ENCODE measurements at places on chromosomes 1 and 21. TPM values are rescaled to one million over a fixed set of nuclear protein-coding genes. Genes with fewer than 3 reads are reported as not detected.

Gene DESI2
- total RNA-seq: 48.2 TPM

DNA sequence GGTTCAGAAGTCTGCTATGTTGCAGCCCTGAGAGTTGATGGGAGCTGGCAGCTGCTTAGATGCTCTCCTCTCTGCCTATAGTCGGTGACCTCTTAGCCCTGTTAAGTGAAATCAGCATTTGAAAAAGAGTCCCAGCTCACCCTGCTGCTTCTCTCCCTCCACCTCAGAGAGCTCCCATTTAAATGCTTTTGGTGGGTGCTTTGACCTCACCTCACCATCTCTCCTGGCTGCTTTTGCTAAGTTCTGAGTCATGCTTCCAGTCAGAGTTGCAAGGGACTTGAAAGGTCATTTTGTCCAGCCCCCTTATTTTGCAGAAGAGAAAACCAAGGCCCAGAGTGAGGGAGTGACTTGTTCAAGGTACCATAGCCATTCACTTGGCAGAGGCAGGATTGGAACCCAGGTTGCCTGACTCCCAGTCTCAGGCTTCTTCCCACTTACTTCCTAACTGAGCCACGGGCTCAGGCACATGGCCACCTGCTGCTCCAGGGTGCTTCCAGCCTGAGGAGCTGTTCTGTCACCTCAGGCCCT, 3.3 kb downstream of the MAPKAPK2 start:
- H3K36me3 ChIP-seq: no peaks in the 10 kb centered on the region
- DNase-seq: no peak
- no peak overlapping the region for H3K27ac ChIP-seq
- H3K4me1 ChIP-seq: peaks cover 54% of the 10 kb centered on the region

GRCh38 chr1:45297666-45298356, 28.9 kb upstream of the HPDL start:
- H3K36me3 ChIP-seq: no peaks in the 10 kb centered on the region
- no peak overlapping the region for H3K4me3 ChIP-seq
- H3K27ac ChIP-seq: no peak overlapping the region
- no peaks in the 10 kb centered on the region for H3K27me3 ChIP-seq

DNA sequence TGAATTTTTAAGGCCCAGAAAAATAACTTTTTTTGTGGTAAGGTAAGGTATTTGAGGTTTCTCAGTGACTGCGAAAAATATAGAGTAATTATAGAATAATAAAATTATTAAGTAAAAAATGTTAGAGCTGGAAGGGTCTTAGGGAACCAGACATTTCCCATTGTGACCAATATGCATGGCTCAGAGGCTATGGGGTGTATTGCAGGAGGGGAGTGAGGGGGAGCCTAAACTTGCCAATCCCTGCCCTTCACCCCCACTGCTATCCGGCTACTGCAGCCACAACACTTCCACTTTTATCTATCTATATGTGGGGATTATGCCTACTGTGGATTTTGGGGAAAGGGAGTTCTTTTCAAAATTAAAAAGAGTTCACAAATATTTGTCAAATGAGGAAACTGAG, 7.6 kb upstream of the GADD45A start:
- H3K36me3 ChIP-seq: no peaks in the 10 kb centered on the region
- peaks cover 12% of the 10 kb centered on the region for H3K4me1 ChIP-seq
- H3K27me3 ChIP-seq: no peaks in the 10 kb centered on the region

GRCh38 chr1:32372149-32372756, 9.9 kb downstream of the TSSK3 start:
- H3K27ac ChIP-seq: no peak overlapping the region
- H3K4me3 ChIP-seq: no peak overlapping the region
- H3K36me3 ChIP-seq: no peaks in the 10 kb centered on the region
- no peak for DNase-seq

- H3K4me1 ChIP-seq: no peaks in the 10 kb centered on the region
- no peaks in the 10 kb centered on the region for H3K27me3 ChIP-seq
- H3K27ac ChIP-seq: no peak overlapping the region
- no peak overlapping the region for H3K4me3 ChIP-seq
Measured at GRCh38 chr1:41072051-41072450, 50.5 kb upstream of the SLFNL1 start.

Gene TEDDM1
- total RNA-seq: not detected

Gene AMY1A
- total RNA-seq: not detected

DNA sequence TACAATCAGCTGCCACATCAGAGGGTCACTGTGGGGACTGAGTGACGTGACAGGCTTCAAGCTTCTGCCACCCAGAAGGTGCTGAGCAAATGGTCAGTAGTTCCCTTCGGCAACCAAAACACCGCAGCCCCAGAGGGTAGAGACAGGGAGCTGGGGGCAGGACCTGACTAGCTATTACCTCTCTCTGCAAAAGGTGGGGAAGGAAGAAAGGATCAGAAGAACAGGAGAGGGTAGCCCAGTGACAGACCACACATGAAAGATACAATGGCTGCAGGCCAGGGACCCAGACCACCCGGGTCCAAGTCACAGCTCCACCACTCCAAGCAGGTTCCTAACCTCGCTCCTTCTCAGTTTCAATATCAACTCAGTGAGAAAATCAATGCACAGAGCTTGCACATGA, 377.1 kb downstream of the NPHP4 start:
- no peak overlapping the region for H3K27ac ChIP-seq
- H3K4me3 ChIP-seq: no peak overlapping the region
- no peaks in the 10 kb centered on the region for H3K27me3 ChIP-seq
- no peaks in the 10 kb centered on the region for H3K36me3 ChIP-seq
- peaks cover 7% of the 10 kb centered on the region for H3K4me1 ChIP-seq

Gene CITED4
- total RNA-seq: 6.8 TPM

GRCh38 chr1:187773168-187773567, 944.4 kb downstream of the PLA2G4A start:
- no peaks in the 10 kb centered on the region for H3K27me3 ChIP-seq
- H3K4me1 ChIP-seq: no peaks in the 10 kb centered on the region
- no peak for DNase-seq
- H3K4me3 ChIP-seq: no peak overlapping the region

DNA sequence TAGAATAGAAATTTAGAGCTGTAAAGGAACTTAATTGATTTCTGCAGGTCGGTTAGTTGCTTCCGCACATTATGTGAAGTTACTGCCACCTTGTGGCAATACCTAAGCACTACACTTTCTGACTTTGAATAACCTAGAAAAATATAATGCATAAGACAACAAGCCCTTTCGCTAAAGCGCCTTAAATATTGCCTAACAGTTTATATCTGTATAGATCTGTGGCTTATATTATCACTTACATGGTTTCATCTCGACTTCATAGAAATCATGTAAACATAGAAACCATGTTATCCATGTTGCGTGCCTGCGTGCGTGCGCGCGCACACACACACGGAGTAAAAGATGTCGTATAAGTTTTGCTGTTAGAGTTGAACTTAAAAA, 10.9 kb upstream of the IFI16 start:
- DNase-seq: peak; percentile 68
- peak overlapping the region; percentile 92 for H3K27ac ChIP-seq
- H3K4me1 ChIP-seq: no peaks in the 10 kb centered on the region
- H3K4me3 ChIP-seq: peak overlapping the region; percentile 45

Gene BLACAT1
- 0.48 TPM for total RNA-seq

Gene KCNH1
- 0.03 TPM for total RNA-seq

DNA sequence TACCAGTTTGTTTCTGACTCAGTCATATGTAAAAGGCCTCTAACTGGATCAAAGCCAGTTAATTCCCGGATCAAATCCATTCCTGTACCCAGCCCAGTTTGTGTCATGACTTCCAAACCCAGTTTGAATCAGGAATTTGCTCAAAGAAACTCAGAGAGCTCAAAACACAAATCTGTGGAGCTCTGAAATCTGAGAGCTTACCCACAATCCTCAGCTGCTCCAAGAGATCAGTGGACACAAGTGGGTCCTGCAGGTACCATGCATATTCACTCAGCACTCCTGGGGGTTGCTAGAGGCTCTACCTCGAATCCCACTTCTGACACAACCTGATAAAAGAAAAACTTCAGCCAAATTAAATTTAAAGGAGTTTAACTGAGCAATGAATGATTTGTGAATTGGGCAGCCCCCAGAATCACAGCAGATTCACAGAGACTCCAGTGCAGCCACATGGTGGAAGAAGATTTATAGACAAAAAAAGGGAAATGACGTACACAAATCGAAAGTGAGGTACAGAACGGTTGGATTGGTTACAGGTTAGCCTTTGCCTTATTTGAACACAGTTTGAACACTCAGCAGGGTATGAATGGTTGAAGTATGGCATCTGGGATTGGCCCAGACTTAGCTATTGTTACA, 11.9 kb upstream of the MRPL55 start:
- H3K27me3 ChIP-seq: no peaks in the 10 kb centered on the region
- no peak overlapping the region for H3K4me3 ChIP-seq
- no peaks in the 10 kb centered on the region for H3K36me3 ChIP-seq
- H3K4me1 ChIP-seq: peaks cover 6% of the 10 kb centered on the region
- no peak for DNase-seq

DNA sequence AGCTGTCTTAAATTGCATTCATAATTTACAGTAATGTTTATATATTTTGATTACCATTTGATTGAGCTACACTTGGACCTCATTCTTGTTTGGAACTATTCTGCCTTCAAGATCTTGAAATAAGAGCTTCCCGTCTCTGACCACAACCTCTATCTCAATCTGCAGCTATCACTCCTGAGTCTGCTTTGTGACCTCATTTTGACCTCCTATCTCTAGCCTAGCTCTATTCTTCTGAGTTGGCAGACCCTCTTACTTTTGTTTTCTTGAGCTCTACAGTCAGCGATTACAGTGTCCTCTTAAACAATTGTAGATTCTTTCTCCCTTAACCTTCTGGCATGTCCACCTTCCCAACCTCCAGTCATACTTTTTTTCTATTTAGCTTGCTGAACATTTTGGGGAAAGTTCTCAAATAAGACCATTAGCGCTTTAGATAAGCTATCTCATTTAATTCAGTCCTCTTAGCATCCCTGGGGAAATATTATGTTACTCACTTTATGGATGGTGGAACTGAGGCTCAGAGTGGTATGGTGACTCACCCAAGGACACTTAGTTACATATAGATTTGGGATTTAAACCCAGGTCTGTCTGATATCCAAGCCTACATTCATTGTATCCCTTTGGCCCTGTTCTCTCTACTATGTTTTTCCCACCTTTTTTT, 19.1 kb downstream of the RPAP2 start:
- DNase-seq: no peak
- H3K27me3 ChIP-seq: no peaks in the 10 kb centered on the region
- H3K4me1 ChIP-seq: no peaks in the 10 kb centered on the region

GRCh38 chr1:197178998-197179397, 32.5 kb upstream of the ASPM start:
- H3K36me3 ChIP-seq: no peaks in the 10 kb centered on the region
- H3K27me3 ChIP-seq: no peaks in the 10 kb centered on the region
- no peak for DNase-seq
- H3K27ac ChIP-seq: no peak overlapping the region
- H3K4me1 ChIP-seq: peaks cover 5% of the 10 kb centered on the region

GRCh38 chr1:76066394-76066793, 8.2 kb upstream of the ST6GALNAC3 start:
- H3K36me3 ChIP-seq: no peaks in the 10 kb centered on the region
- no peaks in the 10 kb centered on the region for H3K27me3 ChIP-seq
- H3K4me3 ChIP-seq: no peak overlapping the region
- peak overlapping the region; percentile 14 for H3K27ac ChIP-seq
- H3K4me1 ChIP-seq: peaks cover 12% of the 10 kb centered on the region

- no peaks in the 10 kb centered on the region for H3K27me3 ChIP-seq
- H3K4me1 ChIP-seq: no peaks in the 10 kb centered on the region
- peak overlapping the region; percentile 36 for H3K27ac ChIP-seq
- H3K36me3 ChIP-seq: no peaks in the 10 kb centered on the region
- DNase-seq: no peak
Measured at GRCh38 chr1:56256153-56257000, 323.0 kb downstream of the PLPP3 start.

DNA sequence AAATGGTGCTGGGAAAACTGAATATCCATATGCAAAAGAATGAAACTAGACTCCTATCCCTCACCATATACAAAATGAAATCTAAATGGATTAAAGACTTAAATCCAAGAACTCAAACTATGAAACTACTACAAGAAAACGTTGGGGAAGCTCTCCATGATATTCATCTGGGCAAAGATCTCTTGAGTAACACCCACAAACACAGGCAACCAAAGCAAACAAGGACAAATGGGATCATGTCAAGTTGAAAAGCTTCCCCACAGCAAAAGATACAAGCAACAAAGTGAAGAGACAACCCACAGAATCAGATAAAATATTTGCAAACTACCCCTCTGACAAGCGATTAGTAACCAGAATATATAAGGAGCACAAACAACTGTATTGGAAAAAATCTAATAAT, 13.8 kb downstream of the TTC13 start:
- H3K36me3 ChIP-seq: no peaks in the 10 kb centered on the region
- no peak for DNase-seq
- H3K4me3 ChIP-seq: no peak overlapping the region
- no peak overlapping the region for H3K27ac ChIP-seq
- H3K27me3 ChIP-seq: no peaks in the 10 kb centered on the region

Gene LCE3E
- not detected for total RNA-seq

Gene SHISA4
- 9.6 TPM for total RNA-seq

DNA sequence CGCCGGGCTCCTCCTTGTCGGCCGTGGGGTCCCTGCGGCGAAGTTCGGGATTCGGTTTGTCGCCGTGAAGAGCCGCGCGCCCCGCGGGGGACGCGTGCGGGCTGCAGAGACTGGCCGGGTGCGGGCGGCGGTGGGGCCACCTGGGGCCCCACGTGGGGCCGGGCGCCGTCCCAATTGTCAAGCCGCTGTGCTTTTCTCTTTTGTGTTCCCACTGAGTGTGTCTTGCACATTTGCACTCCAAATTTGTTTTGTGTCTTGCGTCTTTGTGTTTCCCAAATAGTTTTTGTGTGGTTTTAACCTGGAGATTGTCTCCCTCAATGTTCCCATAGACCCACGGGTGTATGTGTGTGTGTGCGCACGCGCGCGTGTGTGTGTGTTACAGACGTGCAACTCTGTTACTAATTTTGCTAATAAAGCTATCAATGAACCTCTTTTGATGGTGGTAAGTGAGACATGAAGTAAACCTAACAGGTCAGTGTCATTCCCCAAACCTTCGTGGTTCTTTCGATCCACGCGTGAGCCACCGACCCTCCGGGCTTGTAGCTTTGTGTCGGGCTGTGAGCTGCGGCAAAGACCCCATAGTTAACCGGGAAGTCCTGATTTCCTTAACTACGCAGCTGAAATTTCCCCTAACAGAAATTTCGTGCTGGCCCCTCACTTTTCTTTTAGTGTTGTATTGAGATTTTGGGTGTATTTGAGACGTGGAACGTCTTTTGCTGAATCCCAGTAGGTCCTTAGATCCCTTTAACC, 708 bp downstream of the PRDM2 start:
- H3K4me3 ChIP-seq: peak overlapping the region; percentile 93
- DNase-seq: peak; percentile 50
- peak overlapping the region; percentile 99 for H3K27ac ChIP-seq
- H3K36me3 ChIP-seq: no peaks in the 10 kb centered on the region
- peaks cover 6% of the 10 kb centered on the region for H3K4me1 ChIP-seq

- H3K4me3 ChIP-seq: no peak overlapping the region
- H3K36me3 ChIP-seq: no peaks in the 10 kb centered on the region
- H3K27me3 ChIP-seq: no peaks in the 10 kb centered on the region
- peaks cover 4% of the 10 kb centered on the region for H3K4me1 ChIP-seq
Measured at GRCh38 chr1:8910331-8910730, 31.8 kb upstream of the ENO1 start.

Gene SPATA17
- 1.00 TPM for total RNA-seq

Gene ZNF326
- 24.1 TPM for total RNA-seq

Gene MAP3K21
- 9.5 TPM for total RNA-seq

- H3K4me3 ChIP-seq: no peak overlapping the region
- peaks cover 19% of the 10 kb centered on the region for H3K4me1 ChIP-seq
- no peaks in the 10 kb centered on the region for H3K27me3 ChIP-seq
- peak; percentile 85 for DNase-seq
- no peaks in the 10 kb centered on the region for H3K36me3 ChIP-seq
- H3K27ac ChIP-seq: peak overlapping the region; percentile 95
Measured at GRCh38 chr1:93844262-93845045, 34.6 kb downstream of the DNTTIP2 start.

Data from hepatocyte (in vitro differentiated cells).